Upper lobe of right lung (tissue), 1 donor: ENCODE measurements at places on chromosomes 12 and 14. TPM values are rescaled to one million over a fixed set of nuclear protein-coding genes. Genes with fewer than 3 reads are reported as not detected.

GRCh38 chr14:47539031-47539461 lies 136.4 kb downstream of the MDGA2 start:
- H3K36me3 ChIP-seq = no peaks in the 10 kb centered on the region
- H3K4me1 ChIP-seq = no peaks in the 10 kb centered on the region

- no peak for DNase-seq
- H3K36me3 ChIP-seq = no peaks in the 10 kb centered on the region
- no peak overlapping the region for H3K4me3 ChIP-seq
These were observed 476.6 kb downstream of the RMST start for GRCh38 chr12:97939156-97939555.

DNA sequence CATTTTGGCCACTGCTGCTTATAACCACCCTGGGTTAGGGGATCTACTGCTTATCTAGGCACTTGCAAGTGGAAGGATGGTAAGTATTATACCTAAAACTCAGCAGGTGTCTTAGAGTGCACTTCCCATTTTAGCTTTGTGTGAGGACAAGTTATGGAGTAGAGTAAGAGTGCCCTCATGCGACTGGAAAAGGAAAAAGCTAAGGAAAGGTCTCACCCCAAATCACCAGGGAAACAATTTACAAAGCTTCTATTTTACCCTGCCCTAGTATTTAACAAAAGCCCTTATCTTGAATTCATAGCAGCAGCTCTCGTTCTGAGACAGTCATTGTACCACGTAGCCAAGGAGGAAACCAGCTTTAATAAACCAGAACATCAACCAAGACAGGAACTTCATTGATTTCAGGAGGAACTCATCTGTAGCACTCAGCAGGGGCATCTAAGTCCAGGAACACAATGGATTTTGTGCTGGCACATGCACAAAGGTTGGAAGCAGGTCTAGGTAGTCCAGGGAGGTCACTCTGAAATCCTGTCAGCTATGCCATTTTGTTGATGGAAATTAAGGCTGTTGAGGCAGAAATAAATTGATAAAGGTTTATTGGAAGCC lies 2.9 kb downstream of the RDH12 start:
- no peak overlapping the region for H3K27ac ChIP-seq
- H3K4me3 ChIP-seq = no peak overlapping the region
- H3K4me1 ChIP-seq = no peaks in the 10 kb centered on the region
- no peaks in the 10 kb centered on the region for H3K27me3 ChIP-seq
- no peaks in the 10 kb centered on the region for H3K36me3 ChIP-seq

DNA sequence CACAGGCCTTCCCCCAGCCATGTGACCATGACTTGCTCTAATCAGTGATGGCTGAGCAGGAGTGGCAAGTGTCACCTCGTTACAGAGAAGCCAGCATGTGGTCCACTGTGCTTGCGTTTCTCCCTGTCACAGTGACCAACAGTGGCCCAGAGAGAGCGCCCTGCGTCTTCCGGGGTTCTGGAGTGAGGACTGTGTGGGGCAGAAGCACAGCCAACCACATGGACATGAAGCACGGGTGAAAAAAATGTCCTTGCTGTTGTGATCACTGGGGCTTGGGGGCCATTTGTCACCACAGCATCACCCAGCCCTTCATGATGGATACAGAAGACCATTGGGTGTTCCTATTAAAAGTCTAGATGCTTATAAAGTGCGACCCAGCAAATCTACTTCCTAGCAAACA lies 174.6 kb upstream of the C14orf180 start:
- H3K27me3 ChIP-seq = no peaks in the 10 kb centered on the region
- no peak overlapping the region for H3K27ac ChIP-seq
- H3K4me1 ChIP-seq = no peaks in the 10 kb centered on the region

- no peak overlapping the region for H3K4me3 ChIP-seq
- H3K27me3 ChIP-seq = no peaks in the 10 kb centered on the region
- DNase-seq = peak; percentile 1
- no peaks in the 10 kb centered on the region for H3K4me1 ChIP-seq
These were observed 10.1 kb upstream of the CABP1 start for GRCh38 chr12:120630104-120630892.

GRCh38 chr12:30757316-30757715 lies 2.6 kb upstream of the CAPRIN2 start:
- H3K27ac ChIP-seq = no peak overlapping the region
- no peaks in the 10 kb centered on the region for H3K27me3 ChIP-seq
- no peak for DNase-seq
- no peak overlapping the region for H3K4me3 ChIP-seq

- H3K4me1 ChIP-seq = no peaks in the 10 kb centered on the region
- H3K27ac ChIP-seq = no peak overlapping the region
- H3K4me3 ChIP-seq = no peak overlapping the region
- H3K27me3 ChIP-seq = no peaks in the 10 kb centered on the region
- no peak for DNase-seq
These were observed 357.7 kb upstream of the FLRT2 start for GRCh38 chr14:85172290-85172689.

DNA sequence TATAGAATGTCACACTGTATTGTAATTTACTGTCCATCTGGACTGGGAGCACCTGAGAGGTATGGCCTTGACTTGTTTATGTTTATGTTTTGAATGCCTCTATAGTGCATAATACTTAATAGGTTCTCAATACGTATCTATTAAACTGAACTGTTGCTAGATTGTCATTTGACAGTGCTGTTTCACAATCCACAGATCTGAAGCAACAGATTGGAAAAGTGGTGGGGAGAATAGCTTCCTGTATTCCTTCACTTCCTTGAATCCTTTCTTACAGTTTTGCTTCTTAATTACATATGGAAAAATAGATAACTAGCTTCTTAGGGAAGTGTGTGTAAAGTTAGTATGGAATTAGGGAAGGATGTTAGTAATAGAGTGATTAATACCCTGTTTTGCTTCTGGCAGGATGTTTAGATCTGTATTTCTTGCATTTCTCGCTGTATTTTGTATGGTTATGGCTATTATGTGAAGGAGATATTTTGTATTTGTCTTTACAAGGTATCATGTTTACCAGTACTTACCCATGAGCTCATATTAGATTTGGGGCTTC lies 4.5 kb downstream of the CNOT2 start:
- H3K36me3 ChIP-seq = no peaks in the 10 kb centered on the region
- no peaks in the 10 kb centered on the region for H3K27me3 ChIP-seq
- DNase-seq = no peak
- no peak overlapping the region for H3K4me3 ChIP-seq
- peaks cover 43% of the 10 kb centered on the region for H3K4me1 ChIP-seq
- no peak overlapping the region for H3K27ac ChIP-seq

GRCh38 chr14:51327376-51327775 lies 87.3 kb downstream of the TMX1 start:
- H3K36me3 ChIP-seq = no peaks in the 10 kb centered on the region

- no peaks in the 10 kb centered on the region for H3K36me3 ChIP-seq
- H3K27me3 ChIP-seq = peaks cover 29% of the 10 kb centered on the region
- no peak for DNase-seq
- no peak overlapping the region for H3K4me3 ChIP-seq
- peaks cover 10% of the 10 kb centered on the region for H3K4me1 ChIP-seq
These were observed 1.9 kb upstream of the PIWIL1 start for GRCh38 chr12:130335517-130336392.

DNA sequence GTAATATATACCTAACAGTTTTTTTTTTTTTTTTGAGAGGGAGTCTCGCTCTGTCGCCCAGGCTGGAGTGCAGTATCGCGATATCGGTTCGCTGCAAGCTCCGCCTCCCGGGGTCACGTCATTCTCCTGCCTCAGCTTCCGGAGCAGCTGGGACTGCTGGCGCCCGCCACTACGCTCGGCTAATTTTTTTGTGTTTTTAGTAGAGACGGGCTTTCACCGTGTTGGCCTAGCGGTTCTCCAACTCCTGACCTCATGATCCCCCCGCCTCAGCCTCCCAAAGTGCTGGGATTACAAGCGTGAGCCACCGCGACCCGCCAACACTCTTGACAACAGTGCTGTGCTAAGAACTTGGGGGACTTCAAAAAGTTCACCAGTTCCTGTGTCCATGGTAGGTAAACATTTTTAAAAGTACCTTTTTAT lies 63.5 kb downstream of the FOXG1 start:
- DNase-seq = no peak
- H3K4me1 ChIP-seq = no peaks in the 10 kb centered on the region
- H3K36me3 ChIP-seq = no peaks in the 10 kb centered on the region
- no peak overlapping the region for H3K27ac ChIP-seq
- H3K4me3 ChIP-seq = no peak overlapping the region

GRCh38 chr12:1429980-1430379 lies 164.4 kb downstream of the FBXL14 start:
- DNase-seq = no peak
- no peaks in the 10 kb centered on the region for H3K27me3 ChIP-seq
- peaks cover under 1% of the 10 kb centered on the region for H3K4me1 ChIP-seq

- no peaks in the 10 kb centered on the region for H3K27me3 ChIP-seq
- H3K27ac ChIP-seq = no peak overlapping the region
- DNase-seq = no peak
These were observed 140.6 kb upstream of the MAP1LC3B2 start for GRCh38 chr12:116418551-116418950.

DNA sequence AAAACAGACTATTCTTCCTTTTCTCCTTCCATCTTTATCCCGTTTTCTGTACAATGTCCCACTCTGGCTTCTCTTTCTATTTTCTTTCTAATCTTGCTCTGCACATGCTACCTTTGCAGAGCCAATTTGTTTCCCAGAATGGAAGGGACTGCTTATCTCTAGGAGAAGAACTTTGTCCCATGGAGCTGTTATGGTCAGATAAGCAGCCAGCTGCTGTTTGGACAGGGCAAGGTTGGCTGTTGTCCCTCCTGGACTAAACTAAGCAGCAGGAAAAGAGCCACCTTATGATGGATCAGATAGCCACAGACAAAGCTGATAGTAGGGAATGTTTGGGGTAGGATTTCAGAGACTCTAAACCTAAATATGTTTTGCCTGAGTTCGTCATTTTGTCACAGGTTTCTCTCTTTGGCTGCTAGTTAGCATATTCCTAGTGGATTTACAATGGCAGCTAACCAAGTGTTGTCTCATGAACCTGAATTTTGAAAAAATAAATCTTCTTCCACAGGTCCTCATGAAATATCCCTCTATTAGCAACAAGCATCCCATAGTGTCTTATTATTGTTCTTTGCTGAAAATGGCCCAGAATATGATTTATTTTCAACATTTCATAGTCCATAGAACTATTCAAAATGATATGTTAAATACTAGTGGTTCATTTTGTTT lies 262.8 kb downstream of the SLC16A7 start:
- no peak overlapping the region for H3K27ac ChIP-seq
- H3K36me3 ChIP-seq = no peaks in the 10 kb centered on the region
- no peaks in the 10 kb centered on the region for H3K27me3 ChIP-seq

GRCh38 chr14:105527826-105528585 lies 1.6 kb downstream of the TMEM121 start:
- H3K4me3 ChIP-seq = peak overlapping the region; percentile 64
- peak overlapping the region; percentile 53 for H3K27ac ChIP-seq
- H3K4me1 ChIP-seq = peaks cover 28% of the 10 kb centered on the region
- H3K27me3 ChIP-seq = peaks cover 12% of the 10 kb centered on the region
- H3K36me3 ChIP-seq = no peaks in the 10 kb centered on the region

DNA sequence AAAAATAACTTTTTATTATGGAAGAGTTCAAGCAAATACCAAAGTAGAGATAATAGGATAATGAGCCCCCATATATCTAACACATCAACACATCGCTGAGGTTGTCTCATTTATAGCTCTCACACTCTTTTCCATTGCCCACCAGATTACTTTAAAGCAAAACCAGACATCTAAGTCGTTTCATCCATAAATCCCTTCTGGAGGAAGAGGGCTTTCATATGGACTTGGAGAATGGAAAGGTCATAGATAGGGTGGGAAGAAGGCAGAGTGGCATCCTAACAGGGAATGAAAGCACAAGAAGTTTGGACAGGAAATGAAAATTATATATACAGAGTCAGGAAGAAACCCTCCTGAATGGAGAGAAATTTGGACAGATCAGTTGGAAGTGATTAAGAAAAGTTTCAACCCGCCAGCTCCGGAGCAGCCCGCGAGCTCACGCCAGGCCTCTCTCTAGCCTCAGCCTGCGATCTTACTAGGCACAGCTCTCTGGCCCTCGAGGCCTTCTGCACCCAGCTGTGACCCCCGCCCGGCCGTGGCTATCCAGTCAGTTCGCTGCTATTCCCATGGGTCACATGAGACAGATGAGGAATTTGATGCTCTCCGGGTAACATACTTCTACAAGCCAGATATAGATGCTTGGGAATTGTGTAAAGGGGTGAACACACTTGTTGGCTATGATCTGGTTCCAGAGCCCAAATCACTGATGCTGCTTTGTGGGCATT lies 48.4 kb upstream of the NID2 start:
- no peak overlapping the region for H3K27ac ChIP-seq
- no peaks in the 10 kb centered on the region for H3K36me3 ChIP-seq
- H3K27me3 ChIP-seq = no peaks in the 10 kb centered on the region

- no peak overlapping the region for H3K4me3 ChIP-seq
- H3K4me1 ChIP-seq = no peaks in the 10 kb centered on the region
- no peak for DNase-seq
- no peaks in the 10 kb centered on the region for H3K36me3 ChIP-seq
These were observed 42.6 kb upstream of the C12orf42 start for GRCh38 chr12:103538397-103538796.

DNA sequence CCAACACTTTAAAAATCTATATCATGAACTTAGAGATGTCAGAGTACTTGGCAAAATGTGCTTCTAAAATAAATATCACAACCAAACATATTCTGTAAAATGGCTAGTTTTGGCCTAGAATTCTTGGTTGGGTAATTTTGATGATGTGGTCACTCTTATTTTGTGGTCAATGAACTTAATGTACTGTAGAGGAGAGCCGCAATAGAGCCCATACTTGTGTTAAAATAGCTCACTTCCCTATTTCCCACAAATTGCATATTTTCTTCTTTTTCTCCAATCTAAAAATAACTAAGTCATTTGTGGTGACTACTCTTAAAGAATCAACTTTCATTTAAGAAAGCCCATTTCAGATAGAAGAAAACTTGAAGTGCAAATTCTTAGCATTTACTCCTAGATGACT lies 619.4 kb downstream of the CCER1 start:
- H3K4me3 ChIP-seq = no peak overlapping the region
- no peaks in the 10 kb centered on the region for H3K4me1 ChIP-seq
- no peak overlapping the region for H3K27ac ChIP-seq
- no peaks in the 10 kb centered on the region for H3K36me3 ChIP-seq
- no peaks in the 10 kb centered on the region for H3K27me3 ChIP-seq

- H3K36me3 ChIP-seq = no peaks in the 10 kb centered on the region
- no peak for DNase-seq
- peaks cover 22% of the 10 kb centered on the region for H3K4me1 ChIP-seq
- H3K27me3 ChIP-seq = no peaks in the 10 kb centered on the region
- H3K27ac ChIP-seq = no peak overlapping the region
- no peak overlapping the region for H3K4me3 ChIP-seq
These were observed 33.4 kb downstream of the DIP2B start for GRCh38 chr12:50538182-50538581.

NFATC4 gene
- total RNA-seq = 42.5 TPM

SLC16A7 gene
- 26.0 TPM for total RNA-seq

NEMF gene
- 57.4 TPM for total RNA-seq

TMEM63C gene
- 0.06 TPM for total RNA-seq

LAG3 gene
- 1.5 TPM for total RNA-seq

OR4E2 gene
- total RNA-seq = not detected

NACA gene
- total RNA-seq = 665 TPM

TAS2R30 gene
- total RNA-seq = 2.9 TPM

FAM181A gene
- total RNA-seq = 3.5 TPM

SCN8A gene
- total RNA-seq = 1.1 TPM

FZD10 gene
- total RNA-seq = 0.84 TPM

GYS2 gene
- total RNA-seq = not detected

NELL2 gene
- total RNA-seq = 1.6 TPM
